ENCODE measurements at places on chromosomes 12 and 14. TPM values are rescaled to one million over a fixed set of nuclear protein-coding genes. Genes with fewer than 3 reads are reported as not detected.

The MPHOSPH9 gene
- 39.1 TPM for total RNA-seq

The AQP5 gene
- 5.7 TPM for total RNA-seq

The ALDH2 gene
- total RNA-seq: 34.2 TPM

The CARMIL3 gene
- 0.69 TPM for total RNA-seq

The PTGER2 gene
- 2.2 TPM for total RNA-seq

The BLTP3B gene
- 41.8 TPM for total RNA-seq

The BDKRB1 gene
- total RNA-seq: 0.20 TPM
